ENCODE measurements at places on chromosomes 12 and 14. TPM values are rescaled to one million over a fixed set of nuclear protein-coding genes. Genes with fewer than 3 reads are reported as not detected.

Gene AGAP2
- 2.1 TPM for total RNA-seq

Gene CLEC2B
- 17.1 TPM for total RNA-seq

Gene RPGRIP1
- total RNA-seq = 0.80 TPM

DNA sequence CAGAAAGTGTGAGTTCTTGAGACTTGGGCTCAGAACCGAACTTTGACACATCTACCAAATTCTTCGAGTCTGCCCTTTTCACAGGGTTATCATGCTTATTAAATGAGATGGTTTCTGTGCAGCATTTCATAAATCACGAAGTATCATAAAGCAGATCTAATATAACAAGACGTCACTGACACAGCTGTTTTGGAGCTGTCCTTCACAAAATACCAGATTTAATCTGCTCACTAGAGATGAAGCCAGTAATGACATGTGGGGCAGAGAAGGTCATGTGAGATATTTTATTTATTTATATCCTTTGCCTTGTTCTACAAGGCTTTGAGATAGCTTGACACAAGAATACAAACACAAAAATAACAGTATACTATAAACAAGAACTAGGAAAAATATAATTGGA is 127.0 kb downstream of the RPAP3 start:
- DNase-seq = no peak

DNA sequence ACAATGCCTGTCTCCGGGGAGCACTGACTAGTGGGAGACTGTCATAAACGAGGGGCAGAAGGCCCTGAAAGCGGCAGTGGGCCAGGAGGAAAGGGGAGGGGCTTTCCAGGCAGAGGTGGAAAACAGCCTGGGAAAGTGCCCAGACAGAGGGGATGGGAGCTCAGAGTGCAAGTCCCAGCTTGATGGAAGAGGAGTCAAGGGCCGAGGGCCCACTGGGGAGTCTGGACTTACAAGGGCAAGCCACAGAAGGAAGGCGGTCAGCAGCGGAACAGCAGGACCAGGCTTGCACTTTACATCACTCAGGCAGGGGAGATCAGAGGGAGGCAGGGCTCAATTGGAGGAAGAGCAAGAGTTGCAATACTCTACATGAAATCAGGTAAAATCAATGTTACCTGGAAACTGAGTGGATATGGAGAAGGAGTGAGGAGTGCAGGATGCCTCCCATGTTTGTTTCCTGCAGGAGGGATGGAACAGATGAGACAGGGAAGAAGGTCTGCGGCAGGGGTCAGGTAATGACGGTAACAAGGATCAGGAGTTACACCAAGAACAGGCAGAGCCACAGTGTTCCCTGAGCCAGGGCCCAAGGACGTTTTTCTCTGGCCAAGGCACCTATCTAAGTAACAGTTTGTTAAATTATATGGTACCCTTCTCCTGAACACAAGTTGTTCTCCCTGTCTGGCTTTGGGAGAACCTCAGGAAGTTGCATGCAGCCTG is 23.8 kb downstream of the PXN start:
- DNase-seq = no peak

DNA sequence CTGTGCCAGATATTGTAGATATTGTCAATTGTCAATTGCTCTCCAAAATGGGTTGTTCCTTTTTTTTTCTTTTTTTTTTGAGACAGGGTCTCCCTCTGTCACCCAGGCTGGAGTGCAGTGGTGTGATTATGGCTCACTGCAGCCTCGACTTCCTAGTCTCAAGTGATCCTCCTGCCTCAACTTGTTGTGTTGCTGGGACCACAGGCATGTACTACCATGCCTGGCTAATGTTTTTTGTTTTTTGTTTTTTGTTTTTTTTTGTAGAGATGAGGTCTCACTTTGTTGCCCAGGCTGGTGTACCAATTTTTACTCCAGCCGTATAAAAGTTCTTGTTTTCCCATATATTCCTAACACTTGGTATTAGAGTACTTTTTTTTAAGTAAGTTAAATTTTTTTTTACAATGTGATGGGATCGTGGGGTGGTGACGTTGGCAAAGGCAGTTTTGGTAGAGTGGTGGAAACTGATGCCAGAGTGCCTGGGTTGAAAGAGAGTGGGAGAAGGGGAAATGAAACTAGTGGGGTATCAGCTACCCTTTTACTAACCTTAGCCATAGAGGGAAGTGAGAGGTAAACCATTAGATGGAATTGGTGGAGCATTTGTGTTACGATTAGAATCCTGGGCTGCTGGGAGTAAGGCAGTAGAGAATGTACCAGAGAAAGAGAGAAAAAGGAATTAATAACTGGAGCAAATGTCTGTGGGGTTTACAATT is 33.0 kb upstream of the CFAP54 start:
- no peak for DNase-seq

GRCh38 chr12:129190827-129191226 is 337.5 kb downstream of the GLT1D1 start:
- DNase-seq = no peak

DNA sequence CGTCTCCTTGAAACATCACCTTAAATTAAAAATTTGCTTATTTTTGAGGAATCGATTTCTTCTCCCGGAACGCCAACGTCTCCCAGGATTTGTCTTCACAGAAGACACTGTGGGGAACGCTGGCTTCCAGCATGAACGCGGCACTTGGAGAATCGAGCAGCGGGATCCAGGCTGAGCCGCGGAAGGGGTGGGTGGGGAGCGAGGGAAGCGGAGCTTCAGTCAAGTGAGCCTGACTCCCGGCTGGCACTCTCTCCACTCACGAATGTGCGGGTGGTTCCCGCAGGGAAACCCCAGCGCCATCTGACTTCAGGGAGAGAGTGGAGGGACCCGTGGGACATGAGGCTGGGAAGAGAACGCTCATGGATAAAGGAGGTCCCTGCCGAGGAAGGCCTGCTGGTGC is 506.0 kb upstream of the TMEM132C start:
- no peak for DNase-seq

DNA sequence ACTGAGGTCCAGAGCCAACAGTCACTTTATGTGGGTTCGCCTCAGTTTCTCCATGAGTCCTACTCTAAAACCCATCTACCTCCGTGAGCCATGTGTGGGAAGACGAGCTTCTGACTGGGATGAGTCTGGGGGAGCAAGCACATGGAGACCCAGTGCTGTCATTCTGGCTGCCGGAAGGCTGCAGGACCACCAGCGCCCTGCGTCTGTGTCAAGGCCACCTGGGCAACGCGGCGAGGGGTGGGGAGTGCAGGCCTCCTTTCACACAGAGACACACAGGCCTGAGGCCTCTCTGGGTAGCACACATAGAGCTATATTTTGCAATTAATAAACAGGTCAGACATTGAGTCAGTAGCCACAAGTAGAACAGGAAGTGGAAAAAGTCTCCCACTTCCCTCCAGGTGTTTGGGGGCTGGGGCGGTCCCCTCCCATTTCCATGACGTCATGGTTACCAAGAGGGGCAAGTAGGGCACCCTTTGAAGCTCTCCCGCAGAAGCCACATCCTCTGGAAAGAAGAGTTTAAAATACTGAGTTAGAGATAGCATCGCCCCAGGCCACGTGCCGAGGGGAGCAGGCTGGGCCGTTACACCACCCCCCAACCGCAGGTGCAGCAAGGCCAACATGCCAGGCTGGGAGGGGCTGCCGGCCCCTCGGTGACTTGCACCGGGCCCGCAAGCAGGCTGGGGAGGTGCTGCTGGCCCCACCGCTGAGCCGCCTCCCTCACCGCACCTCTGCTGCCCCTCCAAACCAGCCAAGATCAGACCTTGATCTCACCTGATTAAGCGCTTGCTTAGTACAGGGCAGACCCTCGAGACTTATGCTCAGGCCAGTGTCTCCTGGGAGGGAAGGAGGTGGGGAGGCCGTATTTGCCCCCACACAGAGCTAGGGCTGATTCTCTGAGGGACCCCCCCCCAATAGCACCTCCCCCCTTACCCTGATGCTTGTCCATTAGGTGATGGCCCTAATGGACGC is 32.7 kb downstream of the DAD1 start:
- DNase-seq = peak; percentile 87

DNA sequence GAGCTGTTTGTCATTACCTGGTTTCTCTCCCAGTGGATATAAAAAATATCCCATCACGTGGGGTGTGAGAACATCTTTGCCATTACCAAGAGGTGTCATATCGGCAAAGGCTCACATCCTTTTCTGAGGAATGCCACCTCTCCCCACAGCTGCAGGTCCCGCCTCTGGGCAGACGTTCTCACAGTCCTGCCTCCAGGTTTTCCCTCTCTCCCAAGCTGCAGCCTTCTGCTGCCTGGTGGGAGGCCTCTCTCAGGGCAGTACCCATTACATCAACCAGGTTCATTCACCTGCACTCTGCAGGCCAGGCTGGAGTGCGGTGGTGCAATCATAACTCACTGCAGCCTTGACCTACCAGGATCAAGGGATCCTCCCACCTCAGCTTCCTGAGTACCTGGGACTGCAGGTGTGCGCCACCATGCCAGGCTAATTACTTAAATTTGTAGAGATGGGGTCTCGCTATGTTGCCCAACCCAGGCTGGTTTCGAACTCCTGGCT is 15.0 kb upstream of the TMEM119 start:
- no peak for DNase-seq

Measured in mesenteric fat pad (tissue), 1 donor.